Activated CD8-positive, alpha-beta memory T cell treated with anti-CD3 and anti-CD28 coated beads for 1 hour (primary cell): ENCODE measurements at places on chromosomes 7 and 10.

- no peak for DNase-seq
Measured at GRCh38 chr10:121165276-121165675, 314.1 kb downstream of the WDR11 start.

DNA sequence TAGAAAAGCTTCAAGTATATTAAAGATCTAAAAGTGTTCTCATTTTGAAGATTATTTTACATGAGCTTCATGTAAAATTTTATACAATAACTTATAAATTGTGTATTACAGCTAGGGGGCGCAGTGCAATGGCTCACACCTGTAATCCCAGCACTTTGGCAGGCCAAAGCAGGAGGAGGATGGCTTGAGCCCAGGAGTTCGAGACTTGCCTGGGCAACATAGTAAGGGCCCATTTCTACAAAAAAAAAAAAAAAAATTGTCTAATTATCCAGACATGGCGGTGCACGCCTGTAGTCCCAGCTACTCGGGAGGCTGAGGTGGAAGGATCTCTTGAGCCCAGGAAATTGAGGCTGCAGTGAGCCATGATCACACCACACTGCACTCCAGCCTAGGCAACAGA is 16.6 kb downstream of the ACBD5 start:
- no peak for DNase-seq

GRCh38 chr10:69710008-69710888 is 80.2 kb downstream of the FAM241B start:
- DNase-seq, result no peak

- DNase-seq, result no peak
Measured at GRCh38 chr10:99429517-99430095, 818 bp downstream of the GOT1 start.

DNA sequence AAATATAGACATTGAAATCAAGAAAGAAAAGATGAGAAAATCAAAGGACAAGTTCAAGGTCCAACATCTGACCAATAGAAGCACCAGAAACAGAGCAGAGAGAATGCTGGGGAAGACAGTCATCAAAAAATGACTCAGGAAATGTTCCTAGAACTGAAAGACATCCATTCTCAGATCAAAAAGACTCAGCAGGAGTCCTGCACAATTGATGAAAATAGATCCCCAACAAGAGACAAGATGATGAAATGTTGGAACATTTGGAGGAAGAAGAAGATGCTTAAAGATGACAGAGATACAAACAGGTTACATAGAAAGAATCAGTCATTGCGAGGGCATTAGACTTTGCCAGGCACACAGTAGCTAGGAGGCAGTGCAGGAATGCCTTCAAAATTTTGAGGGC is 30.0 kb upstream of the EIF5AL1 start:
- no peak for DNase-seq

- peak; percentile 19 for DNase-seq
Measured at GRCh38 chr7:149209518-149210269, 14.3 kb downstream of the ZNF282 start.

- no peak for DNase-seq
Measured at GRCh38 chr7:105322655-105323277, 66.0 kb downstream of the SRPK2 start.

- no peak for DNase-seq
Measured at GRCh38 chr10:97974526-97975525, 55.6 kb downstream of the CRTAC1 start.

- DNase-seq, result no peak
Measured at GRCh38 chr10:74523199-74523598, 303.2 kb upstream of the KAT6B start.

DNA sequence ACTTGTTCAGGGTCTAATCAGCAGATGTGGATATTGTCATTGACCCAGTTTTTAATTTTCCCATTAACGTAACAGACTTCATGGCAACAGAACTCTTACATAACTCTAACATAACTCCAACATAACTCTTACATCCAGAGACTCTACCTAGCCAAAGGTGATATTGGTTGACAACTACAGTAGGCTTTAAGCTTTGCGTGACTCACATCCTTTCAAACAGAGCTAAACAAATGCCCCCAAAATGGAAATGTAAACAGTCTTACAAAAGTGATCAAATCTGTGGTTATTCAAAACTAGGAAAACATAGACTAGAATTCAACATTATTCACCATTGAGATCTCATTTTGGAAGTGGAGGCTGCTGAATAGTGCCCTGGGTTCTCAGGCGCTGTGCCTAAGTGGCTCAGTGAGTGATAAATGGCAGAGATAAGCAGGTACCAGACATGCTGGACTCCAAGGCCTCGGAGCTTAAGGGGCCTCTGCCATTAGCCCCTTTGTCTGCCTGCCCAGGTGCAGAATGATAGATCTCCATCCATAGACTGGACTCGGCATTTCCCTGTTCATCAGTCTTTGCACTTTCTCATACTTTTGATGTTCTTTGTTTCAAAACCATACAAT is 34.3 kb upstream of the BTBD16 start:
- no peak for DNase-seq

- DNase-seq, result no peak
Measured at GRCh38 chr7:107113866-107114265, 54.9 kb upstream of the HBP1 start.

- no peak for DNase-seq
Measured at GRCh38 chr7:24971333-24972165, 8.4 kb downstream of the OSBPL3 start.

DNA sequence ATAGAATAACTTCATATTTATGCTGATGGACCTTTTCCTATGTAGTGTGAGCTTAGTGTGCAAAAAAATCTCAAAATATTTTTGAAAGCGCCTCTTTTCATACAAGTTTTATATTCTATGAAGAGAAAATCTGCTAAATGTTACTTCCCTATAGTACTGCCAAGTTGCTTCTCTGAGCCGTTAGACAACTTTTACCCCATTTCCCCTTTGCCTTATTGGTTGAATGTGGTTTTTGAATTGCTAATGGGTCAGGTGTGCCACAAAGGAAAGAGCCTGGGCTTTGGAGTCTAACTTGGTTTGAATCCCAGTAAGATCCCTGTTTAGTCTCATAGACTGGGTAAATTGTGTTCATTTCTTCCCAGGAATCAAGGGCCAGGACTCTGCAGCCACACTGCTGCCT is 261.5 kb downstream of the SNX10 start:
- DNase-seq, result no peak

GRCh38 chr10:77279207-77279606 is 358.4 kb downstream of the KCNMA1 start:
- DNase-seq, result no peak

DNA sequence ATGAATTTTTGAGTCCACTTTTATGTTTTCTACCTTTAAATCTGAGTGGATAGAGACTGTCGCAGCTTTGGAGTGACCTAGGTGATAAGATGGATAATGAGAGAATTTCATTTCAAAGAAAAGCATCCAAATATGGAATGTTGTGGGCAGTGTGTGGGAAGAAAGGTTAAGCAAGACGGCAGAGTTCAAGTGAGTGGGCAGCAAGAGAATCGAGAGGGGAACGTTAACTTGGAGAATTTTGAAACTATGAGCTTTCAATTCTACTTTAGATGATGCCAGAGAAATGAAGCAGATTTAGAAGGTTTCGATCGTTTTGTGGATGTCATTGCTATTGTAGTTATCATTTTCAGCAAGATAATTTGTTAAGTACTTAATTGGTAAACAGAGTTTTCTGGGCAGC is 73.0 kb downstream of the XRCC2 start:
- DNase-seq, result no peak

GRCh38 chr10:126561294-126561920 is 109.1 kb downstream of the C10orf90 start:
- no peak for DNase-seq

DNA sequence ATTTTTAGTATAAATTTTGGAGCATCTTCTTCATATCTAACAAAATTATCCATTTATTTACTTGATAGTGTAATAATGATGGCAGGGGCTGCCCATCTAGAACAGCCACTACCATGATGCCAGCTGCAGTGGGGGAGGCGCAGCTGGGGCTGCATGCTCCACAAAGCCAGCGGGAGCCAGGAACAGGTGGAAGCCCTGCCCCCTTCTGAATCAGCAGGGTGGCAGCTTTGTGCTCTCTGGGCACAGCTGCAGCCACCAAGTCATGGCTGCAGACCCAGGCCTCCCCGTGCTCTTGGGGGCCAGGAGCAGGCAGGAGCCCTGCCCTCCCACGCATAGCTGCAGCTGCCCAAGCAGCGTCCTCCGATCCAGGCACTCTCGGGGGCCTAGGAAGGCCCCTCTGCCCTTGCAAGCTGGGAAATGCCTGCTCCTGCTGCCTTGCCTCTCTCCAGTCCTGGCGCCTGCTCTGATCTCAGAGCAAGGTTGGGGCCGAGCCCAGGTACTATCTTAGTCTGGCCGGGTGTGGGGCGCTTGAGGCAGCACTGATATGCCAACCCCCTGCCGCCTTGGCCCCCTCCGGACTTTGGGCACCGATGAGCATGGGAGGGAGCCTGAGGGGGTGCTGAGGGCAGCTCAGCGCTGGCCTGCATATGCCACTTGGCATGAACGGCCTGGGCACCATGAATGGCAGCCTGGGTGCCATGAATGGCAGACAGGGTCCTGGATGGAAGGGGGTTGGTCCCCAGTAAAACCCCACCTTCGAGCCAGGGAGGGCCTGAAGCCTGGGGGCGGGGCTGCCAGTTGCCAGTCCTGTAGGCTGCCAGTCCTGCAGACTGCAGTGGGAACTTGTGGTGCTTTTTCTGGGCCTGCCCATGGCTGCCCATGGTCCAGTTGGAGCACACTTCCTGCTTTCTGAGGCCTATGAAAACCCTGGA is 1110.8 kb upstream of the POT1 start:
- DNase-seq, result no peak

DNA sequence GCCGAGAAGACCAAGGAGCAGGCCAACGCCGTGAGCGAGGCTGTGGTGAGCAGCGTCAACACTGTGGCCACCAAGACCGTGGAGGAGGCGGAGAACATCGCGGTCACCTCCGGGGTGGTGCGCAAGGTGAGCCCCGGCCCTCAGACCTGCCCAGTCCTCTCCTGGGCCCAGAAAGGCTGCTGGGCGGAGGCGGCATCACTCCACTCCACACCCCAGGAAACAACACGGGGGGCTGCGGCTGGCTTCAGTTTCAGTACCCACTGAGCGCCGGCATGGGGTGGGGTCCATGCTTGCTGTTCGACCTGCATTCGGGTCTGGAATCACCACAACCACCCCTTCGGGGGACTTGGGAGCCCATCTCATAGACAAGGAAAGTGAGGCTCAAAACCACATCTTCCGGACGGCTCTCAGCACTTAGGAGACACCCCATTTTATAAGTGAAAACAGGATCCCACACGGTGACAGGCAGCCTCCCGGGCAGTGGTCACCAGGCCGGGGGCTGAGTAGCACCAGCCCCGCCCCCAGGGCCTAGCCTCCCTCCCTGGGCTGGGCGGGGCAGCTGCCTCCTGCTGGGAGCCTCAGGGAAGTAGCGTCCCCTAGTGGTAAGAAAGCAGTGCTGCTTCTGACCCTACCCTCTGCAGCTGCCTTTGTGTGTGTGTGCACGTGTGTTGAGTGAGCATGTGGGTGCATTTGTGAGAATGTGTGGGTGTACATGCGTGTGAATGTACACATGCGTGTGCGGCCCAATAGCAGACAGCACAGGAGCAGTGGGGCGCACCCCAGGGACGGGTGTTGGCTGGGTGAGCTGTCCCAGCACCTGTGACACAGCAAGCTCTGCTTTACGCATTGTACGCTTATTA is 1.8 kb downstream of the SNCG start:
- no peak for DNase-seq

GRCh38 chr10:34801097-34801733 is 13.9 kb downstream of the PARD3 start:
- DNase-seq, result no peak

- no peak for DNase-seq
Measured at GRCh38 chr7:4134631-4135030, 547.5 kb upstream of the FOXK1 start.

DNA sequence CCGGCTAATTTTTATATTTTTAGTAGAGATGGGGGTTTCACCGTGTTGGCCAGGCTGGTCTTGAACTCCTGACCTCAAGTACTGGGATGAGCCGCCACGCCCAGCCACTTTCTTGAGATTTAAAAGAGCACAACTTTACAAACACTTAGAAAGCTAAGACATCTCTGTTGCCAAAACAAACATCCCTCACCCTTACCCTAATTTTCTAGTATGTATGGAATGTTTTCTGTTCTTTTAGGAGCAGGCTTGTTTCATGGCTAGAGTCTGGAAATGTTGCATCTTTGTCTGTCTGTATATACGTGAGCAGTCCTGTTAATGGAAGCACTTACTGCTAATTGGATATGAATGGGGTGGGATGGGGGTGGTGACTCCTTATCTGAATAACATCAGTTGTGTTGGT is 2.9 kb downstream of the OLAH start:
- no peak for DNase-seq

DNA sequence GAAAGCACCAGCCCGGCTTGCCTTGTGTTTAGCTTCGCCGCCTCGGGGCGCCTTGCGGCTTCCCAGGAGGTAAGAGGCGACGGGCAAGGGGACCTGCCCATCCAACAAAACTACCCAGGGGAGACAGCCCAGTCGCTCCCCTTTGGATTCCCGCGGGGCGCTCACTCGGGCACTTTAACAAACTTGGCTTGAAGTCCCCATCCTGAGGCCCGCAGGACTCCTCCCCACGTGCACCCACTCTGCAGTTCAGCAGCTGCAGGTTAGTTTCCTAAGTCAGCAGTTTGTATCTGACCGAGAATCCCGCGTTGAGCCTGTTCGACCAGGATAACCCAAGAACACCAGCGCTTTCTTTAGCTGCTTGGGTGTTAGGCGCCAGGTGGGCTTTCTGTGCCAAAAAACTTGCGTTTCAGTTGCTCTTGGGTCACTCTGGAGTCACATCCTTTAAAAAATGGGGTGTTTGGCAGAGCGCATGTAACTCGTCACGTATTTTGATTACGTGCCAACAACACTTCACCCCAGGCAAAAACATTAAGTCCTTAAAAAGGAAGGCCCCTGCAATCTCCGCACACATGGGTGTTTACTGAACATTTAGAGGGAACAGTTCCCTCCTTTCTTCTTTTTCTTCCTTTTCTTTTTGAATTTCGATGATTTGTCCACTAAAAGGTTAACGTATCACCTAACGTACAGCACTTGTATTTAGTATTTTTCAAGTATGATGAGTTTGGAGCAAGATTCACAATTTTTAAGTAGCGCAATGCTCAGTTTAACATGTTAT is 876 bp downstream of the DNAH11 start:
- no peak for DNase-seq

DNA sequence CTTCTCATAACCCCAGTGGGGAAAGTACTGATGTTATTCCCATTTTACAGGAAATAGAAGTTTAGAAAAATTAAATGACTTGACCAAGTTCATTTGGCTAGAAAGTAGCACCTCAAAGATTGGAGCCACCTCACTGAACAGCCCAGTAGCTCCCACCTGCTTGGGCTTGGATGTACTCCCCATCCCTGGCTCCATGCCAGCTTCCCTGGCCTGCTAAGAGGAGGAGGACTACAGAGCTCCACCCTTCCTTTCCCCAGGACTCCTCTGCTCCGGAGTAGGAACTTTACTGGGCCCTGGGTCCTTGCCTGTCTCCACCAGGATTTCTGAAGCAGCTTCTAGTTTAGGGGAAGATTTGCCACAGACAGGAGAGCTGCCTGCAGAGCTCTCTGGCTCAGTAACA is 3.1 kb downstream of the HPS6 start:
- no peak for DNase-seq

GRCh38 chr10:14491811-14492210 is 161.1 kb upstream of the FRMD4A start:
- no peak for DNase-seq
